ENCODE measurements at places on chromosomes 1 and 21.

- peak; percentile 67 for DNase-seq
Measured at GRCh38 chr21:43884012-43884860, 19.2 kb downstream of the AGPAT3 start.

- DNase-seq = no peak
Measured at GRCh38 chr1:106755682-106756406, 300.6 kb upstream of the PRMT6 start.

GRCh38 chr1:169576935-169577331, 9.3 kb downstream of the F5 start:
- no peak for DNase-seq

DNA sequence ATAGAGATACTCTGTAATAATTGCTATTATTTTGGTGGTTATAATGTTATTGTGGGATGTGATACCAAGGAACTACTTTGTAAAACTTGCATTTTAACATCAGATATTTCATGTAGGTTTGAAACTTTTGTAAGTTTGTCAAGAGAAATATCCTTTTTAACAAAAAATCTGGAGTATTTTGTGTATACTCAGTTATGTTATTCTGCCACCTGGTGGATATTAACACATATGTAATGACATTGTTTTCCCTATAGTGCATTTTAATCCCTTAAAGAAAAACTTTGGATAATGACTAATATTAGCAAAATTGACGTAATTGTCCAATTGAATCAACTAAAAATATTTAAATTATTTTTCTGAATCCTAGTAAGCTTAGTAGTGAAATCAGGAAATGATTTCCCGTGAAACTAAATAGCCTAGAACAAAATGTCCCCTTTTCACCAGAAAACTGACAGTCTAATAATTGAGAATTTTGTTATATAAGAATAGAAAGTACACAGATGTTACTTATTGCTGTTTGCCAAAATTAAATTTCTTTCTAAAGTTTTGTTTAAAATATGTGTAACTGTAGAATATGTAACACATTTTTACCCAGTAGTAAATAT, 39.6 kb downstream of the KCTD3 start:
- no peak for DNase-seq

DNA sequence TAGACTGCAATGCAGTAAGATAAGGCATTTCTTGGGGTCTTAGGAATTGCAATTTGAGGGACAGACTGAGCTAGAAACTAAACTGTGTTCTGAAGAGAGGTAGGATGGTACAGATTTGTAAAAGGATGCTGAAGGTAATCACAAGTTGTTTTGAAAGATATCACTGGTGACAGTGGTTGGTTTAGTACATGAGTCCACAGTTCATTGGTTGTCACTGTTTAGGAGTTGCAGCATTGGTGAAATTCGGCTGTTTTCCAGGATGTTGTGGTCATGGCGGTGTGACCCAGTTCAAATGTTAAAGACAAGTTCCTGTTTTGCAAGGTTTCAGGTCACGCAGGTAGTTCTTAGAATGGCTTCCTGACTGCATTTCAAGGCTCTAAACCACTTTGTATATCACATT, 292.8 kb upstream of the B3GALT2 start:
- no peak for DNase-seq

DNA sequence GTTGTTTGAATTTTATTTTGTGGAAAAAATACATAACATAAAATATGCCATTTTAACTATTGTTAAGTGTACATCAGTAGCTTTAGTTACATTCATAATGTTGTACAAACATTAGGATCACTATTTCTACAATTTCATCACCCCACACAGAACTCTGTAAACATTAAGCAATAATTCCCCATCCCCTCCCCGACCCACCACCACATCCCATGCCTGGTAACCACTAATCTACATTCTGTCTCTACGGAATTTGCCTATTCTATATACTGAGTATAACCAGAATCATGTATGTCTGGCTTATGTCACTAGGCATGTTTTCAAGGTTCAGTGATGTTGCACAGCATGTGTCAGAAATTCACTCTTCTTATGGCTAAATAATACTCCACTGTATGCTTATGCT, 47.7 kb downstream of the CDC42BPA start:
- no peak for DNase-seq

- no peak for DNase-seq
Measured at GRCh38 chr1:89622895-89623294, 10.0 kb upstream of the LRRC8C start.

GRCh38 chr1:53398576-53399365, 60.4 kb upstream of the DMRTB1 start:
- no peak for DNase-seq

GRCh38 chr1:185632659-185633423, 101.3 kb upstream of the HMCN1 start:
- no peak for DNase-seq

DNA sequence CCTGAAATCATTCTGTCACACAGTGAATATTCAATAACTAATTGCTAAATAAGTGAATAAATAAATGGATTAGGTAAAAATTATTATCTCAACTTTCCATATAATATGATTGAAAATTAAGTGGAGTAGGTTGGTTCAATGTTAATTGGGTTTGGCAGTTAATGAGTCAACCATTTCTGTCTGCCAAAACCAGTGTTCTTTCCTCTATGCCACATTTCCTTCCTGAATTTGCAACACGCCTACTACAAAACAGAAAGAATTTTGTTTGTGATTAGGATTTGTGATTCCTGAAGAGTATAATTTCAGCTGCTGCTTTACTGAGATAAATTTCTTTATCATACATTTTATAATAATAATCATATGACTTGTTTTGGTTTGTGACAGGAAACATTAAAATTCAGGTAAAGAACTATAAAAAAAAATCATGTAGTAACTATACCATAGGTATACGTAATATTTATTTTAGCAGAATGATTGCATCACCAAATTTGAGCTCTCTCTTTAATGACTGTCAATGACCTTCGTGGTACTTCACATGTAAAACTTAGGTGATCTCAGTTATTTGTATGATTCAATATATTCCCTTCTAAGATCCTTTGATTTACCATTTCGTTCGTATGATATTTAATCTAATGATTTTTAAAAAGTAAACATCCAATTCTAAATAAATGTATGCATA, 241.3 kb downstream of the KCNT2 start:
- DNase-seq = no peak

- DNase-seq = no peak
Measured at GRCh38 chr1:208264469-208265121, 20.4 kb upstream of the PLXNA2 start.

- DNase-seq = no peak
Measured at GRCh38 chr1:18013216-18013615, 94.4 kb upstream of the IGSF21 start.

DNA sequence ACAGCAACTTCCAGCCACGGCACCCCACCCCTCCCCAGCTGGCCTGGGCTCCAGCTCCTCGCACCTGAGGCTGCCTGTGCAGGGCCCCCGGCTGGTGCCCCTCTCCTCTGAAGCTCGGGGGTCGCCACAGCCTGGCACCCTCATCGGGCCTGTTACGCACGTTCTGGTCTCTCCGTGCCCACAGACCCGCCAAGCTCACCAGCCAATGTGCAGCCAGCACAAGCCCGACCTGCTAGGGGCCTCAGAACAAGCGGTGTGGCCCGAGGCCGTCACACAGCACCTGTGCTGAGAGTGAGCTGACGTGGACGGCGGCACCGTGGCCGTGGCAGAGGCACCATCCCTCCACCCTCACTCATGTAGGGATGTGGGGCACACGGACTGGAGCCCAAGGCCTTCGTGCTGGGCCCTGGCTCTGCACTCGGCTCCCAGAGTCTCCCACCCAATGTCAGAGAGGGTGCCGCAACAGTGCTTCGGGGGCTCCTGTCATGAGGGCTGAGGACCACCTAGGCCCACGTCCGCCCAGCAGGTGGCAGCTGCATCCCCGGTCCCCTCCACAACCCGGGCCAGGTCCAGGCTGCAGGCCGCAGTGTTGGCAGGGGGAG, 4.4 kb upstream of the SAMD11 start:
- DNase-seq = no peak

GRCh38 chr1:147109041-147109440, 63.2 kb downstream of the PRKAB2 start:
- DNase-seq = no peak

DNA sequence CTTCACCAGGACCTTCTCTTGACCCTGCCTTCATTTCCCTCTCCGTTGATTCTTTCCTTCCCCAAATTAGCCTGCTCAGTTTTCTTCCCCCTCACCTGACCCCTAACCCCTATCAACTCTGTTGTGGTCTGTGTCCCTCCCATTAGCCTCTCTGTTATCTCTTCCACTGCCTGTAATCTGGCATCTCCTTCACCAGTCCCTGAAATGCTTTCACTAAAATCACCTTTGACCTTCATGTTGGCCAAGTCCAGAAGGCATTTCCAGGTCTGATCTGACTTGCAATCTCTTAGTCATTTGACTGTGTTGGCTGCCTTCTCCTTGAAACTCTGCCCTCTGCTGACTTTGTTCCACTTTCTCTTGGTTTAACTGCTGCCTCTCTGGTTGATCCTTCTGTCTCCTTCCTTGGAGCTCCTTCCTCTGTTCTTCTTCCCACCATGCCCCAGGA, 28.2 kb downstream of the ATP8B2 start:
- no peak for DNase-seq

DNA sequence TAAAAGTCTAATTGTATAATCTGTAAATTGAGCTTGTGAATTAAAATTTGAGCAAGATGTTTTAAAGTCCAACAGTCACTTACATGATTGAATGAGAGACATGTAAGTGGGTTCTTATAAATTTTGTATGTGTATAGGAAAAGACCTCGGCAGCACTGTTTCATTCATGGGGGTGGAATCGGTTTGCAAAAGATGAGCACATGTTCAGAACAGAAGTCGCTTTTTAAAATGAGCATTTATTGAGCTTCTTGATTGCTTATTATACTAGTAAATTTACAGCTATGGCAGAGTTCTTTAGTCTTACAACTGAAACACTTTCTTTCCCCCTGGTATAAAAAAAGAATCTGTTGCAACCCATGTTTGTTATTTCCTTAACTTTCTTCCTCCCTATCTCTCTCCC, 33.9 kb downstream of the ACTN2 start:
- no peak for DNase-seq

DNA sequence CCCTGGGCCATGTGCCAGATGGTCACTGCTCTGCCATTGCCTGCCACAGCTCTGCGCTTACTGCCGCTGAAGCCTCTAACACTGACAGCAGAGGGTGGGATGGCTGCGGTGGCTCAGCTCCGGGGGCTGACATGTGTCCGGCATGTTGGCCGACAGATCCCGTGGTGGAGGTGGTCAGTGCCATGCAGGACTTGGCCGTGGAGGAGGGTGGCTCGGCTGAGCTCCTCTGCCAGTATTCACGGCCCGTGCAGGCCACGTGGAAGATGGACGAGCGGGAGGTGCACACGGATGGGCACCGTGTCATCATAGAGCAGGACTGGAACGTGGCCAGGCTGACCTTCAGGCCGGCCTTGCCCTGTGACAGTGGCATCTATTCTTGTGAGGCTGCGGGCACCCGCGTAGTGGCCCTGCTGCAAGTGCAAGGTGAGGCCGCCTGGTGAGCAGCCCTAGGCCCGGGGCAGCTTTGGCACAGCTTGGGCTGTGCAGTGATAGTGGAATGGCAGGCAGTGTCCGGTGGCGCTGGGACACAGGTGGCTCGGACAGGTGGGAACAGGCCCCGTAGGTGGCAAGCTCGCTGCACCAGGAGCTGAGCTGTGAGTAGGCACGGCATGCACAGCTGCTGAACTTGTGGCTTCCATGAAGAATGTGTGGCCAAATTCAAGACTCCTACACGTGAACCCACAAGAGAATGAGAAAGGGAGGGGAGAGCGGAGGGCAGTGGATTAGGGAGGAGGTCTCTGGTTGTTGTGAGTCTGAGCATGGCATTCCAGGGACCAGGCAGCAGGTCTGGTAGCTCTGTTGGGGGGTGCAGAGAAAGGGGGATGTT, 91.8 kb downstream of the TRIM11 start:
- DNase-seq = no peak

- DNase-seq = no peak
Measured at GRCh38 chr1:117825414-117825813, 104.0 kb downstream of the GDAP2 start.

GRCh38 chr1:5858844-5859407, 133.3 kb downstream of the NPHP4 start:
- DNase-seq = no peak

DNA sequence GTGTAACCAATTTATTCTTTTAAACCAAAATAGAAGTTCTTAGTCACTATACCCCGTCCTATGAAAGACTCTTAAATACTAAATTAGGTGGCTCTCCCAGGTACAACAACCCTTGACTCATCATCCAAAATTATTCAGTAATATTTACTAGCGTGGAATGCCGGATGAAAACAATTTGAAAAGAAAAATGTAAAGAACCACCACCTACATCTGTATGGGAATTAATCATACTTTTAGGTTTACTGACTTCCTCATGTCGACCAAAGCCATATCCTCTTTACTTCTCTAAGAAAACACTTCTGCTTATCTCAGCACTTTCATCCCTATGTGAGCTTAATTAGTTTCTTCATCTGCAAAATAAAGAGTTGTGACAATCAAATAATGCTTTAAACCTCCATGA, 139.6 kb downstream of the AKT3 start:
- DNase-seq = no peak

- DNase-seq = no peak
Measured at GRCh38 chr21:44354001-44354405, 582 bp downstream of the TRPM2 start.

- peak; percentile 22 for DNase-seq
Measured at GRCh38 chr1:94805912-94806311, 14.2 kb upstream of the SLC44A3 start.

DNA sequence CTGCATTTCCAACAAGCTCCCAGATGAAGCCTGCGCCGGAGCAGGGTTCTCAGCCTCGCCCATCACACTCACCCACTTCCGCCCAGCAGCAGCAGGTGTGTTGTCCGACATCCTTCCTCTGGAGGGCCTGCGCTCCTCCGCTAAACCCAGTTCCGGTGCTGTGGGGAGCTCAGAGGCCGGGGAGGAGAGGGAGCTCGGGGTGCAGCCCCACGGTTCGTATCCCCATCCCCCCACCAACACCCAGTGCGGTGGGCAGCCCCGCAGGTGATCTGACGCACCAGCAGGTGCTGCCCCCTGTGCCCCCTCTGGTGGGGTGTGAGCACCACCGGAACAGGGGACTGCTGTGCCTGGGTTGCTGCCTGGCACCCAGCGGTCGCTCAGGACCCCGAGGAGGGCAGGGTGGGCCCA, 3.4 kb upstream of the PEX10 start:
- peak; percentile 77 for DNase-seq

GRCh38 chr1:50163680-50164079, 55.0 kb downstream of the ELAVL4 start:
- DNase-seq = no peak

GRCh38 chr1:111733992-111734341, 5.2 kb downstream of the INKA2 start:
- DNase-seq = no peak
